ENCODE measurements at places on chromosomes 4 and X. TPM values are rescaled to one million over a fixed set of nuclear protein-coding genes. Genes with fewer than 3 reads are reported as not detected.

DNA sequence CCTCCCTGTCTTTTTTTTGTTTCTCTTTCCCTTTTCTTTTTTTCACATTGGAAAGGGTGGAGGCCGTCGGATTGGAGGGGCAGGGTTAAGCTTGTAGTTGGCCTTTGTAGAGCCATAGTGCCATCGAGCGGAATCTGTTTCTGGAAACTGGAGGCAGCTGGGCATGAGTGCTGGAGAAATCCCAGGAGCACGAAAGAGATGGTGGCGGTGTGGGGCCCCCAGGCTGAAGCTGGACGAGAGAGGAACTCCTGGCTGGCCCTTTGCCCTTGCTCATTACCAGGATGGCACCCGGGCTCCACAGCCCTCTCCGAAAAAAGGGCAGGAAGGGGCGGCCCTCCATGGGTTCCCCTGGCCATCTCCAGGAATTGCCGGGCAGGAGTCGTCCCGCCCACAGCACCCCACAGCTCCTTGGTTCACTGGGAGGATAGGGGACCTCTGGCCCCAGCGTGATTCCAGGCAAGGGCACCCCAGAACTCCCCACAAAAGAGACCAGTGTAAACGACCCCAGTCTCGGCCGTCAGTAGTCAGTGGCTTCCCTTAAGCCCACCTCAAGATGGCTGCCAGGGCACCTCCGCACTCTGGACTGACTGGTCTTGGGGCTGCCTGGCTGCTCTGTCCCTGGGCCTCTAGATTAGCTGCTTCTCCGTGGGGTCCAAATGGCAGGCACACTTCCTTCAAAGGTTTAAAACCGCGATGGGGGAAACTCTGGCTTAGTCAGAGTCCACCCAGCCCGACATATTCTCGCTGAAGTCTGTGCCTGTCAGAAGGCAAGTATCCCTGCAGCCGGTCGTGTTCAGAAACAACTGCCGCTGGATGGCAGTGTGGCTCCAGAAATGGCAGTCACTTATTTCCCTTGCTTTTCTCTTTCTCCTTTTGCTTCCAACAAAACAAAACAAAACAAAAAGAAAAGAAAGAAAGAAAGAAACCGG lies 74.1 kb downstream of the NBDY start:
- peak; percentile 65 for DNase-seq

- DNase-seq = no peak
Observed at GRCh38 chr4:21655031-21655430, 293.5 kb downstream of the KCNIP4 start.

DNA sequence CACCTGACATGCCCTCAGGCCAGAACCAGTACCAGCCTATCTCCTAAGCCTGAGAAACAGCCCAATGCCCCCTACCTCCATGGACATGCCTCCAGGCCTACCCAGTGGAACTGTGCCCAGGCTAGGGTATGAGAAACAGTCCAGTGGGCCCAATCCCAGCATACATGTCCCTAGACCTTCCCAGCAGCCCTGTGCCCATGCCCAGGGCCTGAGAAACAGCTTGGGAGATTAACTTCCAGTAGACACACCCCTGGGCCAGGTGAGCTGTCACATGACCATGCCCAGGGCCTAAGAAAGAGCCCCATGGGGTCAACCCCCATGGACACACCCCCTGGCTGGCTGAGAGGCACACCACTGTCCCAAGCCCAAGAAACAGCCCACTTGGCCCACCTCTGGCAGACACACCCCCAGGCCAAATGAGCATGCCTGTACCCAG lies 78.8 kb downstream of the CBR4 start:
- DNase-seq = no peak

- DNase-seq = no peak
Observed at GRCh38 chr4:98728871-98729270, 70.5 kb upstream of the TSPAN5 start.

DNA sequence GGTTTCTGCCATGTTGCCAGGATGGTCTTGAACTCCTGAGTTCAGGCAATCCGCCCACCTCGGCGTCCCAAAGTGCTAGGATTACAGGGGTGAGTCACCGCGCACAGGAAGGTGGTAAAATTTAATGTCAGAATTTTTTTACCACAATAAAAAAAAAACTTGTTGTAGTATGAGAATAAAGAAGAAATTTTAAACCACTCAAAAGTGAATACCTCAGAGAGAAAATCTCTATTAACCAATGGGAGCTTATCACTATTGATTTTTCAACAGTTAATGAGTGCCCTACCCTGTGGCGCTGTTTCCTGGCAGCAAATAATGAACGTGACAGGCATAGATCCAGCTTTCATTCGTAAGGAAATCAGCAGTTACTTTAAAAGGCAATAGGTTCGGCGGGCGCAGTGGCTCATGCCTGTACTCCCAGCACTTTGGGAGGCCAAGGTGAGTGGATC lies 32.7 kb upstream of the SLC25A4 start:
- no peak for DNase-seq

GRCh38 chr4:157226601-157227000 lies 6.1 kb downstream of the GRIA2 start:
- DNase-seq = no peak

The UGT2B7 gene
- total RNA-seq = not detected

The GPR173 gene
- 1.3 TPM for total RNA-seq

GRCh38 chrX:31219174-31219573 lies 147.3 kb upstream of the FTHL17 start:
- no peak for DNase-seq

GRCh38 chr4:88738180-88738579 lies 40.6 kb upstream of the NAP1L5 start:
- no peak for DNase-seq

The EREG gene
- total RNA-seq = under 0.01 TPM

The NHS gene
- 16.9 TPM for total RNA-seq

The NAP1L3 gene
- 3.4 TPM for total RNA-seq

GRCh38 chr4:75708218-75708691 lies 16.1 kb upstream of the USO1 start:
- no peak for DNase-seq

The MANBA gene
- total RNA-seq = 53.4 TPM

The C4orf51 gene
- not detected for total RNA-seq

DNA sequence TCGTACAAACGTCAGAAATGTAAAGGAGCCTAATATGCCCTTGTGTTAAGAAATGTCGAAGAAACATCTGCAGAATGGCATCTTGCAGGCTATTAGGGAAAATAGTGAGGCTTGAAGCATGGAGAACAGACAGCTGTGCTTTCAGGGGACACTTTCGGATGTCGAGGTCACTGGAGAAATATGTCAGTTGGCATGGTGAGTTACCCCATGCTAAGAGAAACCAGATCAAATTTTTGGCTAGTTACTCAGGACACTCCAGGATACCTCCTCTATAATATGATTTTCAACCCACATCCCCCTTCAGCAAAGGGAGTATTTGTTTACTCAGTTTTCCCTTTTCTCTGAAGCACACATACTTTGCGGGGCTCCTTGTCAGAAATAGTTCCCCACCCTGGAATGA lies 171.4 kb downstream of the GPC3 start:
- DNase-seq = no peak

The CXCL6 gene
- not detected for total RNA-seq

The GAGE12E gene
- not detected for total RNA-seq

DNA sequence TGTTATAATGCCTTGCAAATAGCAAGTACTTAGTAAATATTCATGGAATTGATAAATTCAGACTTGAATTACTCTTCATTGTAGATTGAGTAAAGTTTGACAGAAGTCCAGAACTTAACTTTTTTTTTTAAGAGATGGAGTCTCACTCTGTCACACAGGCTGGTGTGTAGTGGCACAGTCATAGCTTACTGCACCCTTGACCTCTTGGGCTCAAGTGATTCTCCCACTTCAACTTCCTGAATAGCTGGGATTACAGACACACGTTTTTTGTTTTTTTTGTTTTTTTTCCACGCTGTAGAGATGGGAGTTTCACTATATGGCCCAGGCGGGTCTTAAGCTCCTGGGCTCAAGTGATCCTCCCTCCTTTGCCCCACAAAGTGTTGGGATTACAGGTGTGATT lies 32.1 kb downstream of the UBE2K start:
- DNase-seq = peak; percentile 77

The EDNRA gene
- total RNA-seq = 6.1 TPM

- DNase-seq = no peak
Observed at GRCh38 chrX:13215729-13216128, 104.1 kb downstream of the ATXN3L start.

The TMEM192 gene
- 19.2 TPM for total RNA-seq

GRCh38 chr4:179325181-179325580 lies 1882.9 kb upstream of the AGA start:
- no peak for DNase-seq

GRCh38 chr4:143185253-143186107 lies 763 bp downstream of the USP38 start:
- DNase-seq = peak; percentile 12

- no peak for DNase-seq
Observed at GRCh38 chr4:72449705-72450104, 119.3 kb downstream of the ADAMTS3 start.

The SHOX gene
- total RNA-seq = not detected

The NLGN3 gene
- total RNA-seq = 0.13 TPM

- DNase-seq = peak; percentile 69
Observed at GRCh38 chrX:17374619-17375366, at the start of gene NHS. Gene NHS, plus strand, starts transcription at chrX:17375200. Its CDS starts 558 bp downstream, at chrX:17375758.

- no peak for DNase-seq
Observed at GRCh38 chrX:22760513-22761057, 239.2 kb upstream of the DDX53 start.

- DNase-seq = no peak
Observed at GRCh38 chr4:142194905-142195304, 558.5 kb downstream of the IL15 start.

DNA sequence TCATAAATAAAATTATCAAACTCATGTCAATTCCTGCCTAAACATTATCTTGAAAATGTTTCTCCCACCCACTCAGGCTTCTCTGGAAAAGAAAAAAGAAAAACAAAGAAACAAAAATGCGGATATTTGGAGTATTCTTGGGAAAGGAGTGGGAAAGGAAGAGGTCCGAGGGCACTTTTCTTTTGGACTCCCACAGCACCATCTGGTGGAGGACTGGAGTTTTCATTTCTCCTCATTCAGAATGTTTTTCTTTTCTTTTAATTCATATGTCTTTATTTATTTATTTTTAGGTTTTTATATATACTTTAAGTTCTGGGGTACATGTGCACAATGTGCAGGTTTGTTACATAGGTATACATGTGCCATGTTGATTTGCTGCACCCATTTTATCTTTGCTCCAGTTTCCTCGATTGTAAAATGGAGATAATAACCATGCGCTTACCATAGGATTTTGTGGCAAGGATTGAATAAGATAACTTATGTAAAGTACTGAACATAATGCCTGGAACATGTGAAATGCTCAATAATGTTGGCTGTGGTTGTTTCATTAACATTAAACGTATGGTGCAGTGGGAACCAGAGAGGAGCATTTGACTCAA lies 8.0 kb upstream of the KCNE5 start:
- peak; percentile 8 for DNase-seq

DNA sequence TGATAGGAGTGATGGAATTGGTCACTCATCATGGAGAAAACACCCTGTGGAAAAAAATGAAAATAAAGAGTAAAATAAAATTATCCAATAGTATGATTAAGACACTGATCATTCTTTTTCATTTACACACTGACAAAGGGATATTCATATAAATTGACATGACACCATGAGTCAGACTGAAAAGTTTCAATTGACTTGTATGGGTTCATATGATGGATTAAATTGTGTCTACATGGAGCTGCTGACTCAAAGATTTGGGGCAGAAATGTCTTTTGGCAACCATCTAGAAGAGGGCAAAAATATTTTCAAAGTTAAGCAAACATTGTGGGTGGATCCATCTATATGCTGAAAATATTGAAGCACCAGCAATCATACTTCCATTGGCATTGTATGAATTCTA lies 153.4 kb upstream of the PPP3CA start:
- DNase-seq = no peak

The XAGE5 gene
- total RNA-seq = not detected

The SASH3 gene
- 1.8 TPM for total RNA-seq

DNA sequence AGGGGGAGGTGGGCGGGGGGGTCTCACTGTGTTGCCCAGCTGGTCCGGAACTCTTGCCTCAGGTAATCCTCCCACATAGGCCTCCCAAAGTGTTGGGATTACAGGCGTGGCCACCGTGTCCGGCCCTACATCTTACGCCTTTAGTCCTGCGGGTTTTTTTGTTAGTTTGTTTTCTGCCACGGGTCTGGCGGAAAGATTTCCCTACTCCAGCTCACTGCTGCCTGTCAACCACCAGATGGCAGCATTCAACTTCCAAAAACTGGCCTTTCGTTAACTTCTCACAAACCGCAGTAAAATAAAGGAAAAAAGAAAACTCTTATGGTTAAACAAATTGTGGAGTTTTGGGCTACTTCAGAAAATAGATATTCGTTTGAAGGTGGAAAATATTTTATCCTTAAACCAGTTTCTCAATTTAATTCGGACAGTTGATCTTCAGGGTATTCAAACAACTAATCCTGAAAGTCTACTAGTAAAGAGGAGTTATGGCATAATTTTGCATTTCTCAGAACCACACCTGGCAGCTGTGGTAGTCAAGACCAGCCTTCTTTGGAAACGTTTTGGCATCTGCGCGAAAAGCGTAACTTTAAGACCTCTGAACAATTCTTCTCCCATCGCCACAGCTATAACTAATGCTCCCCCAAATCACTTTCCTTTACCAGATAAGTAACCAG lies 41.1 kb downstream of the LUZP4 start:
- DNase-seq = peak; percentile 20

The CFAP99 gene
- total RNA-seq = 0.27 TPM

GRCh38 chr4:153268295-153268694 lies 64.1 kb downstream of the TRIM2 start:
- DNase-seq = no peak

The HHIP gene
- total RNA-seq = 0.33 TPM

The GYG2 gene
- total RNA-seq = 0.89 TPM

- no peak for DNase-seq
Observed at GRCh38 chrX:115023811-115024210, 6.4 kb upstream of the IL13RA2 start.

The VEGFC gene
- 58.7 TPM for total RNA-seq

DNA sequence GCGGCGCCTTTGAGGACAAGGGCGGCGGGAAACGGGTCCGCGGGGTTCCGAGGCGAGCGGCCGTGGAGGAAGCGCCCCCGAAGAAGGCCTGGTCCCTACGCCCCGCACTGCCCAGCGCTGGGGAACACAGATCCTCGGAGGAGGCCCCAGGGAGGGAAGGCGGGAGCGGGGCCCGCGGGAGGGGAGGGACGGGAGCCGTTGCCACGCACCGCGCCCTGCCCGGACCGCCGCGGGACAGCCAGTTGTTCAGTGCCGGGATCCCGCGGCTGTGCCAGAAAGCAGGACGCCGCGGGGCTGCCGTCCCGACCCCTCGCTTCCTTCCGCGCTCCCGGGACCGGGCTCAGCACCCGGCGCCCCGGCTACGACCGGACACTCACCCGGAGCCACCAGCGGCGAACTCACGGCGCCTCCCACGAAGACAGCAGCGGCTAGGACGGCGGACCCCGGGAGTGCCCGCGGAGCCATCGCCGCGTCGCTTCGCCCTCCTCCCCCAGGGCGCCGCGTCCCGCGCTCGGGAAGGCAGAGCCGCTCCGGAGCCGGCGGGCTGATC lies 278 bp downstream of the RELL1 start:
- DNase-seq = peak; percentile 57

The ETDA gene
- total RNA-seq = not detected

The CWH43 gene
- 5.3 TPM for total RNA-seq
